ENCODE measurements at places on chromosomes 4 and X.

- no peak for DNase-seq
Measured at GRCh38 chr4:56391270-56391669, 4.0 kb upstream of the AASDH start.

DNA sequence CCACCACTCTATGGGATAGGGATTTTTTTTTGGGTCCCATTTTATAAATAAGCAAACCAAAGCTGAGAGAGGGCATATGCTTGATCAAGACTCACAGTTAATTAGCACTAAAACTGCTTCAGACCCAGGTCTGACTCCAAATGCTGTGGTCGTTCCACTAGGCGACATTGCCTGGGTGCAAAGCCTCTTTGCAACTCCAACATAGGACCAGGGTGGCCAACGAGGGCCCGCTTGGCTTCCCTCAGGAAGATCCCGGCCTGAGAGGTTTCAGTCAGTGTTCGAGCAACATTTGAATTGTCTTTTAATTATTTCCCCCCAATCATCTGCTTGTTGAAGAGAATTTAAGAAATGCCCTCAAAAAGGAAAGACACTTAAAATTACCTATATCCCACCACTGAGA lies 11.2 kb downstream of the PJA1 start:
- no peak for DNase-seq

DNA sequence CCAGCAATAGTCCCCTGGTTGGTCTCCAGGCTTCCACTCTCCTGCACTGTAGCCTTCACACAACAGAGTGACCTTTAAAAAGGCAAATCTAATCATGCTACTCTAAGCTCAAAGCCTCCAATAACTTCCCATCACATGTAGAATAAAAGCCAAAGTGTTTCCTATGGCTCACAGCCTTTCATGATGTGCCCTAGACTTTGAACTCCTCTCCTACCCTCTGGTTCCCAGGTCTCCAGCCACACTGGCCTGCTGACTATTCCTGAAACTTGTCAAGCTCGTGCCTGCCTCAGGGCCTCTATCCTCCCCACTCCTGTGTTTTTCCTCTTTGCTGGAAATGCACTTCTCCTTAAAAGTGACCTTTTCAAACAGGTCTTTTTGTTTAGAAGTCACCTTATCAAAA lies 3.1 kb downstream of the MANBA start:
- no peak for DNase-seq

- no peak for DNase-seq
Measured at GRCh38 chrX:103453655-103454054, 65.6 kb downstream of the RAB40A start.

DNA sequence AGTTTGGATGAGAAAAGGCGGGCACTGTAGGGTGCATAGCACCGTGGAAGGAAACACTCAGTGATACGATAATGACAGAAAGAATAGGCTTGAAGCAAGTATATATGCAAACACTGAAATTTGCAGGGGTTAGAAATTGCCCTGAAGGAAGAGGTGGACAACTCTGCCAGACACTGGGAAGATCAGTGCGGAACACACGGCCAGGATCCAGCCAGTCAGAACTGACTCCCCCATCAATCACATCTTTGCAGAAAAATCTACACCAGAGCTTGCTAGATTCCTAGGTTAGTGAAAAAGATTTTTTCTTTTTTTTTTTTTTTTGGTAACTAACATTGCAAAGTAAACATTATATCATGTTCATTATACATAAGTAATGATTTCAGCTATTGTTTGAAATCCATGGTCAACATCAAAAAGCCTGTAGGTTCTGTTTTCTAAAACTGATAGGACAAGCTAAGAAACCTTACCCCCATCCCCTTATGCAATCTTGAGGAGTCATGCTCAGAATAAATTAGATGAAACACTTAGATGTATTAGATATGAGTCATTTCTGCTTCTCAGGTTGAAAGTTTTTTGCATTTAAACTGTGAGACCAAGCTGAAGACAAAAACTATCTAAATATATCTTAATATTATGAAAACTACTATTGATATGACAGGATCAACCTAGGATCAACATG lies 38.9 kb downstream of the TRIML1 start:
- no peak for DNase-seq

DNA sequence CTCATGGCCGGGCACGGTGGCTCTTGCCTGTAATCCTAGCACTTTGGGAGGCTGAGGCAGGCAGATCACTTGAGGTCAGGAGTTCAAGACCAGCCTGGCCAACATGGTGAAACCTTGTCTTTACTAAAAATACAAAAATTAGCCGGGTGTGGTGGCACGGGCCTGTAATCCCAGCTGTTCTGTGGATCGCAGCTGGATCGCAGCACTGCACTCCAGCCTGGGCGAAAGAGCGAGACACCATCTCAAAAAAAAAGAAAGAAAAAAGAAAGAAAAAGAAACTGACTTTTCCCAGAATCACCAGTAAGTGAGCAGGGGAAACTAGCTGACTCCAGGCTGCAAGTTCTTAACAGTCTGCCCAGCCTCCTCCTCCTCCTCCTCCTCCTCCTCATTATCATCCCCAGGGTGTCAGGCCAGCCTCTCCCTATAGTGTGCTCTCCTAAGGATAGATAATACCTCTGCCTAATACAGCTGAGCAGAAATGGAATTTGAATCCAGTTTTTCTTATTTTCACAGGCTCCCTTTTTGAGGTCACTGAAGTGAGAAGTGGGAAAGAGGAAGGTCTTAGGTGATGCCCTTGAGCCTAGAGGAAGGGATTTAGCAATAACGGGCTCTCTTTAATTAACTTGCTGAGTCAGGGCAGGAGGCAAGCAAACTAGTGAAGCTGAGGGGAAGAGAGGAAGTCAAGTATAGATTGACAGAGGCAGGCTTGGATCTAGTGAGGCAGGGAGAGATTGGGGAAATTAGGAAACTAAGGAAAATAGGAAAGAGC lies 11.8 kb upstream of the ELF2 start:
- DNase-seq: peak; percentile 84
